ENCODE measurements at places on chromosomes 7 and 10.

DNA sequence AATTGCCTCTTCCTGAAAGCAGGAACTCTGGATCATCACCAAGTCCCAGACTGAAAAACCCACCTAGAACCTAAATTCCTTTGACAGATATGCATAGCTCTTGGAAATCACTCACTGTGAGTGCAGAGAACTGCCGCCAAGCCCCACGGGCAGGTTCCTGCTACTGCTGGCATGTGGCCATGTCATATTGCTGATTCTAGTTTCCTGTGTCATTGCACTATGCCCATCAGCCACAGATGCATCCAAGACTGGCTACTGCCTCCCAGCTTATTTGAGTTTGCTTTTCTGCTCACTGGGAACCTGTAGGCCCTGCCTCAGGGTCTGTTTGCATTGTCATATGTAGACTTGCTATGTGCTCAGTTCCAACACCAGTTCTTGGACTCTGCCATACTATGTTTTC lies 786.0 kb downstream of the GRID1 start:
- no peak for DNase-seq

DNA sequence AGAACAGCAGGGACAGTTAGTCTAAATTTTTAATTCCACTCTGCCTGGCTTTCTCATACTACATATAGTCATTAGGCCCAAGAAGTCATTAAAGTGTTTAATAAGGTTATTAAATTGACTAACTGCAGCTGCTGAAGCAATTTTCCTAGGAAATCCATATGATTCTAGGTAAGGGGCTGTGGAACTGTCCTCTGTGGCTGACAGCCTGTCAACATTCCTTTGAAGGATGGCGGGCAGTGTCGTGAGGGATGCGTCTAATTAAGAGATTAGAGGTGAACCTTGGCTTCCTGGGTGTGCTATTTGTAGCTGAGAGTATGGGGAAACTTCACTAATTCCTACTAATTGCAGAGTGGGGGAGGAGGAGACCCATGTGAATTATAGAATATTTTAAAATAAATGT lies 64.6 kb downstream of the SNX10 start:
- no peak for DNase-seq

DNA sequence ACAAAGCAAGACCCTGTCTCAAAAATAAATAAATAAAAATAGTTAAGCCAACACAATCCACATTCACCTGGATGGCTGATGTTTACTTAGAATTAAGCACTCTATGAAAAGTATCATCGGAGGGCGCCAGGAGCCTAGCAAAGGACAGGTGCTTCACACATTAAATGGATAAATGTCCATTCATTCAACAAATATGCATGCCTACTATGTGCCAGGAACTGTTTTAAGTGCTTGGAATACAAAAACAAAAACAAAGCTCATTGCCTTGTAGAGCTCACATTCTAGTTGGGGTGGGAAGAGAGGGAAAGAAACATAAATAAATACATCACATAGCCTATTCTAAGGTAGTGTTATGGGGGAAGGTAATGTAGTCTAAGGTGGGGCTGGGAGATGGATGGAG lies 4.1 kb downstream of the BAIAP2L1 start:
- DNase-seq, result no peak

- no peak for DNase-seq
Observed at GRCh38 chr7:72035266-72035665, 376.9 kb downstream of the CALN1 start.

- DNase-seq, result peak; percentile 90
Observed at GRCh38 chr7:41579961-41580935, 122.6 kb downstream of the INHBA start.

GRCh38 chr7:155291045-155291530 lies 6.6 kb upstream of the INSIG1 start:
- peak; percentile 39 for DNase-seq

GRCh38 chr7:128032605-128033235 lies 1.5 kb upstream of the LRRC4 start:
- peak; percentile 50 for DNase-seq

GRCh38 chr10:6457376-6457775 lies 122.7 kb downstream of the PRKCQ start:
- no peak for DNase-seq

- no peak for DNase-seq
Observed at GRCh38 chr7:75658369-75658768, 80.4 kb downstream of the HIP1 start.

GRCh38 chr7:128270826-128271272 lies 29.8 kb downstream of the LEP start:
- peak; percentile 43 for DNase-seq
